ENCODE measurements at places on chromosomes 1 and 21. TPM values are rescaled to one million over a fixed set of nuclear protein-coding genes. Genes with fewer than 3 reads are reported as not detected.

GRCh38 chr1:117587499-117588356, 18.1 kb upstream of the TENT5C start:
- no peak for DNase-seq

- DNase-seq, result no peak
These were observed 34.1 kb upstream of the H6PD start for GRCh38 chr1:9200441-9200840.

DNA sequence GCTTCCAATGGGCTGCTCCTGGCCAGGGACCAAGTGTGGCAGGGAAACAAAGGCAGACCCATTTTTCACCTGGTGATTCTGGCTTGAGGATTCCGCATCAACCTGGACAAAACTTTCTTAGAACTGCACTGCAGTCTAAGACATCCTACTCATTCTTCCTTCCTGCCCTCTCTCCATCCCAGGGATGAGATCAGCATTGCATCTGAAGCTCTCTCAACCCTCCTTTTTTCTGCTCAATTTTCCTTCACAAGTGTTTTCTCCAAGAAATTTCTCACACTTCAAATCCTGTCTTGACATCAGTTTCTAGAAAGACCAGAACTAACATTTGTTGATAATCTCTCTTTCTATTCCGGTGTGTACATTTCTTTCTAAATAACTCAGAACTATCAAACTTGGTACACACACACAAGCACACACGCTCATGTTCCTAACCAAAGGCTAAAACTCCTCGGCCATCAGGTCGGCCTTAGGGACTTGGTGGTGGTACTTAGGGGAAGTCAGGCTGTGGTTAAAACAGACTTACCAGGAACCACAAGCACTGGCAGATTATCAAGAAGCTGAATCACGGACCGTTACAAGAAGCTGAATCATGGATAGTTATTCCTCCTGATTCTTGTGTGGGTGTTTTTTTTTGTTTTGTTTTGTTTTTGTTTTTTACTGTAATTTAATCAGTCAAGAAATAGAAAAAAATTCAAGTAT, 21.0 kb upstream of the CXADR start:
- no peak for DNase-seq

- DNase-seq, result no peak
These were observed 2.7 kb upstream of the UTP11 start for GRCh38 chr1:38009841-38010180.

DNA sequence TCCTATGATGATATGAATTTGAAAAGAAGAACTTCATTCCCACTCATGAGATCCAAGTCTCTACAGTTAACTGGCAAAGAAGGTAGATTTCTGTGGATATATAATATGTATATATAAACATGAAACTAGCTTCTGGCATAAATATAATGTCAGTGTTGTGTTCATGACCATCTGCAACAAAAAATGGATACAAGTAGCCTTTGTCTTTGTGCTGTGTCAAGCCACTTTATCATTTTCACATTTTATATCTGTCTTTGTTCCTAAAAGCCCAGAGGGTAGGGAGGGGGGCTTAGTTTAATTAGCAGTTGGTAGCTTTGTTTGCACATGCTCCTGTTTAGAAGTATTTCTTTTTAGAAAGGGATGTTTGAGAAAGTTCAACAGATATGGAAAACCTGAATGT, 56.2 kb upstream of the FASLG start:
- DNase-seq, result no peak

GRCh38 chr1:10304295-10304694, 93.9 kb downstream of the KIF1B start:
- DNase-seq, result no peak

DNA sequence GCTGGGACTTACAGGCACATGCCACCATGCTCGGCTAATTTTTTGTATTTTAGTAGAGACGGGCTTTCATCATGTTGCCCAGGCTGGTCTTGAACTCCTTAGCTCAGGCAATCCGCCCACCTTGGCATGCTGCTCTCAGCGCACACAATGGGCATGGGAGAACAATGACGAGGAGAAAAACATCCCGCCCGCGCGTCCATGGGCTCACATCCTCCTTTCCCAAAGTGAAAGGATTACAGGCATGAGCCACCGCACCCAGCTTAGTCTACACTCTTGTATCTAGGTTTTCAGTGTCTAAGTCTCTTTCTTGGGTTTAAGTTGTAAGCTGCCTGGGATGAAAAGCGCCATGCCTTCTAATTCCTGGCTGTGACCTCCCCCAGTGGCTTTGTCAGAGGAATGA, 37.9 kb downstream of the CDK18 start:
- no peak for DNase-seq

DNA sequence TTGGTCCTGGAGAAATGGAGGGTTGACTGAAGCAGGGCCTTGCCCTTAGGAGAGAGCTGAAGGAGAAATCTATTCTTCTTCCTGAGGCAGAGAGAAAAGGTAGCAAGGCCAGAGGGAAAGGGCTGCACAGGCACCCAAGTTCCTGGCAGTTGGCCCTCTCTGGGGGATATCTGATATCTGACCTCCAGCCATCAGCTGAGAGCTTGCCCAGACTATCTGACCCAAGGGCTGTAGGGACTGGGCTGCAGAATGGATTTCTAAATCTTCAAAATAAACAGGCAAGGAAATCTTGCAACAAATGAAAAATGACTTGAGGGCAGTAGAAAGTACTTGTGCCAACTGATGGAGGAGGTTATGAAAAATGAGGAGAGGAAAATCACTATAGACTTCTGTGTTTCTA, 498 bp upstream of the CLCA2 start:
- no peak for DNase-seq

GRCh38 chr1:87435484-87435883, 106.8 kb downstream of the LMO4 start:
- DNase-seq, result no peak

GRCh38 chr1:173407846-173408245, 69.3 kb upstream of the PRDX6 start:
- DNase-seq, result no peak

- no peak for DNase-seq
These were observed 13.8 kb downstream of the TTC13 start for GRCh38 chr1:230964896-230965295.

GRCh38 chr1:81803431-81804110, 2.8 kb downstream of the ADGRL2 start:
- DNase-seq, result no peak

DNA sequence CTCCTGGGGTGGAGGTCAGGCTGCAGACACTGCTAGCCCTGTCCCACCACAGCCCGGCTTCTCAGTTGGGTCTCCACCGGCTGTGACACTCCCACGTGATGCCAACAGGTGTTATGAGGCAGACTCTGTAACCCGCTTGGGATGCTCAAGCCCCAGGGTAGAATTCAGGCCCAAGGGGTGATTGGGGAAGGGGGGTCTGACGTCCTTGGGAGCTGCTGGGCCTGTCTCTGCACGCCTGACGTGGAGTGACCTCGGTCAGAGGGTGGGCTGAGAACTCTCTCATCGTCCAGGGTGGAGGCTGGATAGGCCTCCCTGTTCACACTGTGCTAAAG, 7.7 kb upstream of the HES5 start:
- DNase-seq, result no peak

DNA sequence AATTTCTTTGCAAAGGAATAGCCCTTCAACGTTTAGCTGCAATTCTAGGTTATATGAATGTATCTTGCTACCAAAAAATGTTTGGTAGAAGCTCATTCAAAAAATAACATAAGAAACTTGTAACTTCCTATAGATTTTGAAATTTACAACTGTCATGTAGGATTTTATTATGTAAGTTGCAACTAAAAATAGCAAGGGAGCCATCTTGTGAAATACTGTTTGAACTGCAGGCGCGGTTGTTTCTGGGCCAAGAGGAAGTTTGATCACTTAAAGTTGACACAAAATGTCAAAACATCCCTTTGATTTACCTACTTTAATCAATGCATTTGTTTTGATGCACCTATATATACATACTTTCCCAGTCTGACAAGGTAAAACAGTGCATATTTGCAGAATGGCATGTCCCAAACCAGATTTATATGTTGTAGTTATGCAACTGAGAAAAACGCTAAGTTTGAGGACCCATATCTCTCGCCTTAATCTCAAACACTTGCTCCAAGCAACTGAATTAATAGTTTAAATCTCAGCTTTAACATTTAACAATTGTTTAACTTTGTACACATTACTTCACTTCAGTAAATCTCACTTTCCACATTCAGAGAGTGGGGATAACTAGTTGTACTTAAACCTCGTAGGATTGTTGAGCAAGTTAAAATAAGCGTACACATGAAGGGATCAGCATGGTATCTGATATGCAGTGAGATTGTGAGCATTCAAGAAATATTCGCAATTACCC, 63.9 kb downstream of the KCNK2 start:
- DNase-seq, result no peak

- peak; percentile 60 for DNase-seq
These were observed 127.3 kb downstream of the HHIPL2 start for GRCh38 chr1:222420633-222421032.

GRCh38 chr1:191752342-191752741, 405.9 kb upstream of the RGS18 start:
- DNase-seq, result no peak

DNA sequence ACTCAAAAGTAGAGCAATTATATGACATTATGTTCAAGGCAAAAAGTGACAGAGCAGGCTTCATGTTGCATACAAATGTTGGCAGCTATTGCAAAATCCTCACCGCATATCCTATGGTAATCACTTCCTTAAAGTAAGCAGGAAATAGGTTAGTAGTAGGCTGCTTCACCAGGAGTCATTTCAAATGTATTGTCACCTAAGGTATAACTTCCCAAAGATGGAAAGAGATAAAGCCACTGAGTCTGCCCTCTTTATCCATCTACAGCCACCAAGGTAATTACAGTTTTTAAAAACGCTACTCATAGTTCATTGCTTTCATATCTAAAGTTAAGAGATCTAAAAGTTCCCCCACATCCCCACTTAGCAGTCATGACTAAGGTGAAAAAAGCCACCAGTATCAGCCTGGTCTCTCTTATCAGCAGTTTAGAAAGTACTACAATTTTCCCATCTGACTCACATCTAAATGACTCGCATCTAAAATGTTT, 31.6 kb upstream of the UBE2U start:
- no peak for DNase-seq

DNA sequence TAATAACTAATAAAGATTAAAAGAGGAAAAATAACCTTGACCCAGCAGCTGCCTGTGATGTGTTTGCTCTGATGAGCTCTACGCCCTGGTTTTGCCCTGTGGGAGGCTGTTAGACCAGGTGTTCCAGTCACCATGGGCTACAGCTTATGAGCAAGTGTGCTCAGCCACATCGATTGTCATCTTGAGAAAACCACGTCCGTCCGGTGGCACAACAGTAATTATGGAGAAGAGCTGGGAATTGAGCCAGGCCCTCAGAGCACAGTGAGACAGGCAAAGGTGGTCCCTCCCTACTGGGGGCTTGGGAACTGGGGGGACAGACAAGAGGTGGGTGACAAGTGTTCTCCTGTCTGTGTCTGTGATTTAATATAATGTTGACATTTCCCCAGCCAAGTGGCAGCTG, 420.5 kb downstream of the MATN1 start:
- peak; percentile 17 for DNase-seq

- no peak for DNase-seq
These were observed 14.7 kb downstream of the TMCO1 start for GRCh38 chr1:165753934-165754333.

- DNase-seq, result no peak
These were observed 16.6 kb downstream of the NOC2L start for GRCh38 chr1:942411-942821.

GRCh38 chr21:31335957-31336738, 7.9 kb downstream of the TIAM1 start:
- no peak for DNase-seq

Gene SPRR1B
- total RNA-seq, result not detected

Gene FAM72B
- total RNA-seq, result 30.8 TPM

Gene ARHGAP29
- total RNA-seq, result not detected

Gene ADAMTS1
- 1.4 TPM for total RNA-seq

Gene FAM3B
- total RNA-seq, result not detected

Gene TTF2
- 121 TPM for total RNA-seq

Data from activated CD8-positive, alpha-beta T cell treated with anti-CD3 and anti-CD28 coated beads, Interleukin-2, amount 10 ng/mL, durations not matched to agents 7 days and 5 days (primary cell).